D341Med (cell line): ENCODE measurements at places on chromosomes 2 and 18.

- no peak for DNase-seq
These were observed 107.4 kb downstream of the FTCDNL1 start for GRCh38 chr2:199743415-199744120.

DNA sequence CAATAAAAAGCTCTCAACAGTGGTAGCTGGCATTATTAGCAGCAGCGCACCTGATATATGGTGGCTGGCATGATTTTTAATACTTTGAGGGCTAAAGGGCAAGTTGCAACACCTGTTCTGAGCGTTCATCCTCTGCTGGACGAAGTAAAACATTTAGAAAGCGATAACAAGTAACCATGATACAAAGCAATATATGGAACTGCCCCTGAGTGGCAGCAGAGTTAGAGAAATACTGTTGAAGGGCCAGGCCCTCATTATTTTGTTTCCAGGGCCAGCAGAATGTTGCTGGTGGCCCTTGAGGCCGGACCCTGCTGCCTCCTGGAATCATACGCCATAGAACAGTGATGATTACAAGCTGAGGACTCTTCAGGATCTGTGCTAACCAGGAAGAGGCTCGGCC is 47.8 kb downstream of the ARHGEF4 start:
- no peak for DNase-seq

GRCh38 chr2:3494984-3495666 is 24.2 kb downstream of the ADI1 start:
- DNase-seq: no peak

- peak; percentile 43 for DNase-seq
These were observed 791.3 kb upstream of the CHAC2 start for GRCh38 chr2:52976143-52976949.
